ENCODE measurements at places on chromosomes 5 and 9. TPM values are rescaled to one million over a fixed set of nuclear protein-coding genes. Genes with fewer than 3 reads are reported as not detected.

Gene GKAP1
- 9.6 TPM for total RNA-seq

GRCh38 chr5:71829206-71829605, 110.1 kb downstream of the CARTPT start:
- DNase-seq: no peak

DNA sequence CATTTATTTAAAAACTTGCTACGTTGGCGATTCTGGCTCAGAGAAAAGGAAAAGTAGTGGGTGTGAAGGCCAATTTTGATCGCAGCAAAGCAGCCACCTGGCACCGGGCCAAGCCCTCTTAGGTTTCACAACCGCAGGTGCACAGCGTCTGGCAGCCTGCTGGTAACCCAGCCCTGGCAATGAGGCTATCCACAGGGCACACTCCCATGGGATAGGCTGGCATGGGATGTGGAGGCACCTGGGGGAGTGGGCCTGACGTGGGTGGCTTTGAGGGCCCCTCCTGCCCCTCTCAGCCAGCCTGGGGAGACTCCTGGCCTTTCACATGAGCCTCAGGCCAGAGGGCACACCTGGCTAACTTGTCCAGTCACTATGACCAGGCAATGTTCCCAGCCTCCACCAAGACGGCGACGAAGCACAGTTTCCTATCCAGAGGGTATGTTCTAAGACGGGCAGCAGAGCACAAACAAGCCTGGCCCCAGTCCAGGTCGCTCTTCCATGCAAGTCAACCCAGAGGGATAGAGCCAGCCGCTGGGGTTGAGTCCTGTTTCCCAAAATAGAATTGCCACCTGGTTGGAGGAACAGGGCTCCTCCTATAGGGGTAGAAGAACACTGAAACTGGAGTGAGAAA, 19.0 kb downstream of the CMBL start:
- no peak for DNase-seq

DNA sequence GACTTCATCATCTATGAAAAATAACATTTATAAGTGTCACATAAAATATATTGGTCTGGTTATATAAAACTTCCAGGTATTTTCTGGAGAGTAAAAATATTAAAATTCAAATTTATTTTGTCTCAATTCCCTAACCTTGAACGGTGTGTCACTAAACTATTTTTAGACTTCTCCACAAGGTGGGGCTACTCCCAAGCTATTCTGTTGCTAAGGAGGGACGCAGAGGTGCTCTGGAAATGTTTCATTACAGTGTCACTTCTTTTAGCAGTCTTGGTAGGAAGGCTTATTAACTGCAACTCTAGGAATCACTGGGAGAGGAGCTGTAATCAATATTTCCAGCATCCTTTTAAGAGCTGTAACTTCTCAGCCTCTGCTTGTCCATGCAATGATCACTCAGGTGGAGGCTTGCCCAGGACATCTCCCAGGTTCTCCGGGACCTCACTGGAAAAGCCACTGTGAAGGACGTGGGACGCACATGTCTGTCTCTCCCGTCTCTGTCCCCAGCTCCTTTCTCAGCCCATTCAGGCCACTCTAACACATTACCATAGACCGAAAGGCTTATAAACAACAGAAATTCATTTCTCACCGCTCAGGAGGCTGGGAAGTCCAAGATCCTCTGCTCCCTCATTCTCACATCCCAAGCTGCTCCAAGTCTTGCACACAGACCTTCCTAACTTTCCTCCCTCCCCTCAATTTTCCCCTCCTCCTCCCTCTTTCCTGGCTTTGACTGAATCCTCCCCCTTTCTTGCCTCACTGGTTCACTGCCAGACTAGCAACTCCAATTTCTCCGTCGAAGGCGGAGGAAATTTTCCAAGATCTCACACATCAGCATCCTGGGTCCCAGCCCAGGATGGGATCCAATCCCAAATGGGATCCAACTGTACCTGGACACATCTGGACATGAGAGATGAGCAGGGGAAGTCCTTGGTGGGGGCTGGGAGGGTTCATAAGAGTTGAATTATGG, 32.7 kb upstream of the DNAH5 start:
- DNase-seq: peak; percentile 80

GRCh38 chr9:16915126-16915831, 44.8 kb upstream of the BNC2 start:
- DNase-seq: peak; percentile 48

Data from M059J (cell line).